ENCODE measurements at places on chromosomes 6 and 20. TPM values are rescaled to one million over a fixed set of nuclear protein-coding genes. Genes with fewer than 3 reads are reported as not detected.

The RAB44 gene
- polyA plus RNA-seq: 0.03 TPM

The NEDD9 gene
- 35.2 TPM for polyA plus RNA-seq

The PREP gene
- polyA plus RNA-seq: 30.7 TPM

The SPATS1 gene
- polyA plus RNA-seq: not detected

The HTR1E gene
- not detected for polyA plus RNA-seq

The FOXF2 gene
- 42.5 TPM for polyA plus RNA-seq

The THBS2 gene
- 99.4 TPM for polyA plus RNA-seq

The CST2 gene
- polyA plus RNA-seq: 0.12 TPM

The NRSN1 gene
- not detected for polyA plus RNA-seq

The EYA2 gene
- 0.37 TPM for polyA plus RNA-seq

The UFL1 gene
- polyA plus RNA-seq: 12.5 TPM

The SIRPG gene
- polyA plus RNA-seq: not detected

The MAP3K4 gene
- 12.7 TPM for polyA plus RNA-seq

The DEFB124 gene
- not detected for polyA plus RNA-seq

The HLA-DPB1 gene
- 11.0 TPM for polyA plus RNA-seq

The SLC32A1 gene
- not detected for polyA plus RNA-seq

The AGER gene
- 0.78 TPM for polyA plus RNA-seq

The SLC13A3 gene
- polyA plus RNA-seq: 2.3 TPM

The PARD6B gene
- 0.30 TPM for polyA plus RNA-seq

The CAPN11 gene
- not detected for polyA plus RNA-seq

The KIAA0408 gene
- polyA plus RNA-seq: 3.0 TPM

The SUMO4 gene
- polyA plus RNA-seq: not detected

The HLA-DOA gene
- polyA plus RNA-seq: not detected

The TBXT gene
- polyA plus RNA-seq: not detected

The ADA gene
- polyA plus RNA-seq: 21.9 TPM

The FKBP1C gene
- 2.2 TPM for polyA plus RNA-seq

The SLC26A8 gene
- 0.02 TPM for polyA plus RNA-seq

The OR12D3 gene
- not detected for polyA plus RNA-seq

The ETV7 gene
- 0.18 TPM for polyA plus RNA-seq

The TGM2 gene
- 238 TPM for polyA plus RNA-seq

The SOD2 gene
- polyA plus RNA-seq: 124 TPM

The LINC00237 gene
- not detected for polyA plus RNA-seq

The PPP1R14C gene
- not detected for polyA plus RNA-seq

The BMP7 gene
- not detected for polyA plus RNA-seq

The ATAT1 gene
- 6.8 TPM for polyA plus RNA-seq

The GPLD1 gene
- polyA plus RNA-seq: 0.01 TPM

The MDFI gene
- not detected for polyA plus RNA-seq

The RSPH9 gene
- polyA plus RNA-seq: 0.87 TPM

The CLDN20 gene
- 0.05 TPM for polyA plus RNA-seq

The C20orf202 gene
- polyA plus RNA-seq: not detected

The LST1 gene
- not detected for polyA plus RNA-seq

Measured in fibroblast of lung (primary cell).